ENCODE measurements at places on chromosomes 2 and 18.

DNA sequence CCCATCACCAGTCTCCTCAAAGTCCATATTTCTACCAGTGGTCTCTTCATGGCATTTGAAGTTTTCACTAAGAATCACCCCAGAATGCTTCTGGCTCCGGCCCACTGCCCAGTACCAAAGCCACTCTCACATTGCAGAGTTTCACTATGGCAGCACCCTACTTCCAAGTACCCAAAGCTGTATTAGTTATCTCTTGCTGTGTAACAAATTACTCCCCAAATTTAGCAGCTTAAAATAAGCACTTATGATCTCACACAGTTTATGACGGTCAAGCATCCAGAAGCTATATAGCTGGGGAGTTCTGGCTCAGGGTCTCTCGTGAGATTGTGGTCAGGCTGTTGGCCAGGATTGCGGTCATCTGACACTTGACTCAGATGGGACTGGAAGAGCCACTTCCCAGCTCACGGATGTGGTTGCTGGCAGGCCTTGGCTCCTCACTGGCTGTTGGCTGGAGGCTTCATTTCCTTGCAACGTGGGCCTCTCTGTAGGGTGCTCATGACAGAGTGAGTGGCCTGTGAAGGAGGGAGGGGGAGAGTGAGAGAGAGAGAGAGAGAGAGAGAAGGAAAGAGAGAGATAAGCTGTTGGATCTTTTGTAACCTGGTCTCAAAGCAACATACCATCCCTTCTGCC, 189.5 kb downstream of the CTIF start:
- DNase-seq, result no peak

DNA sequence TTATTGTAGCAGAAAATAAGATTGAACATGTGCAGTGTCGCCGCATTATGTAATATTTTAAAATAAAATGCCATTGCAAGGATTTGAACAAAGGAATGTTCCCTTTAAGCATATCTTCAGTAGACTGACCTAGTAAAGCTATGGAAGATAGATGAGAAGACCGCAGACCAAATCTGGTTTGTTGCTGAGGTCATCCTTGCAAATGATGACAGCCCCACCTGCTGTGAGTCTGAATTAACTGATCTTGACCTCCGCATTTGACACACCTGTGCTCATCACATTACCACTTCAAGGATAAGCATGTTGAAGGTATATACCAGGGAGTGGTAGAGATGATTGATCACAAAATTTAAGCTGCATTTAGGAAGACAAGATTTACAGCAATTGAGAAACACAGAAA, 96.2 kb downstream of the NYAP2 start:
- DNase-seq, result no peak

GRCh38 chr2:201928363-201928762, 105.3 kb upstream of the FZD7 start:
- no peak for DNase-seq

DNA sequence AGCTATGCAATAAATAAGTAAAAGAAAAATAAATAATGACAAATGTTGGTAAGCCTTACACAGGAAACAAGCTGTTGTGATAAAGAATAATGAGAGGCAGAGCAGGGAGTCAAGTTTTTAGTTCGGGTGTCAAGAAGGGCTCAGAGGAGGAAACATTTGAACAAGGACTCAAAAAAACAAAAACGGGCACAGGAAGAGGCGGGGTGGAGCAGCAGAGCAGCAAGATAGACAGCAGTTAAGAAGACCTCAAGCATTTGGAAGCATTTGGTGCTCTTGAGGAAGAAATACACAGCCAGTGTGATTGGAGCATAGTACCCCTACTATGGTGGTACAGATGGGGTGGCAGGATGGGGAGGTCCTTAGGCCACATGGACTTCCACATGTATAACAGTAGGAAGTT, 2.8 kb downstream of the TMEM169 start:
- no peak for DNase-seq

DNA sequence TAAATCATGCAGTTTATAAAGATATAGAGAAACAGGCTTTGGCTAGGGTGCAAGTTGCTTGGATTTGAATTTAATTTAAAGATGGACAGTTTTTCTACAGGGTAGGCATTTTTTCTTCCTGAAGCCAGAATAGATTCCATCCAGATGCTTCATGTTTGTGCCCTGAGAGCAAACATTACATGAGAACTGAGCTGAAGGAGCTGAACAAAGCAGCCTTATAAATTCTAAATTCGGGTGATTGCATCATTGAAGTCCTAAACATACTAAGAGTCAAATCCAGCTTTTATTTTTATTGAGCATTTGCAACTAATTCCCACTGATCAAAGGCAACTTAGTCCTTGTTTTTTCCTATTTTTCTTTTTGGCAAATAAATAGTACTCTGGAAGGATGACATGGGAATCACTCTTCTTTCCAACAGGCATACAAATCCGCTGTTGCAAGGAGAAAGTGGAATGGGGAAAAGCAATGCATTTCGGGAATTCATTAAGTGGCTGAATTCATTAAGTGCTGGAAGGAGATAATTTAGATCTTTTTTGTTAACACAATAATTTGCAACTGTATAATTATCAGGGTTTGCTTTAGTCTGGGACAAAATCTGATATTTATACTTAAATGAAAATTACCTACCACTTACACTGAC, 828.0 kb downstream of the SLC4A3 start:
- DNase-seq, result no peak

GRCh38 chr18:2884706-2885285, 38.0 kb downstream of the EMILIN2 start:
- DNase-seq, result no peak

DNA sequence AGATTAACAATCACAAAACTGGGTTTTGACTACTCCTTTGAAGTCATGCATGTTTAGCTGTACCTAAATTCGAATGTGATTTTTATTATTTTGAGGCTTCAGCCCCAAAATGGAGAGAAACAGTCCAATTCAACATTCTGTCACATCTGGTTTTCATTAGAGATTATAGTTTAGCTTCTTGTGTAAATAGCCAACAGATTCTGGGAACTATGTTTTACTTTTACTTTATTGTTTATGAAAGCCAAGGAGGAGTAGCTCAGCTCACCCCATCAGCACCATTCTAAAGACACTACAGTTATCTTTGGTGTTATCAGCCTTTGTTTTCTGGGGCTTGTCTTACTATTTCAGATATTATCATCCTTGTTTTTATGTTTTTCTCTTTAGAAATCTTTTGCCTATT, 465.0 kb upstream of the CWC22 start:
- DNase-seq, result no peak

- no peak for DNase-seq
Measured at GRCh38 chr2:212157012-212157411, 381.6 kb downstream of the ERBB4 start.

DNA sequence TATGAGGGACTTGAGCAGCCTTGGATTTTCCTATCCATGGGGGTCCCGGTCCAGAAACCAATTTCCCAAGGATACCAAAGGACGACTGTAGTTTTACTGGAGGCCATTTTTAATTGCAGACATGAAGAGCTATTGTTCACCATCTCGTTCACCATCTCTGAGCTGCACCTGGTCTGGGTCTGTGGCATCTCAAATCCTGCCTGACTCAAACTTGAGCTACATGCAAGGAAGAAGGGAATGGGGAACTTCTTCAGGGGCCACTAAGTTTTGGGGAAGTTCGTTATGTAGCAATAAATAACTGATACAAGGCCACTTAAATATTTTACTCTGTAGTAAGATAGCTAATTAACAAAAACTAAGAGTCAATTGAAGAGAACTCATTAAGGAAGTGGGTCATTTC, 2.1 kb upstream of the SMCHD1 start:
- DNase-seq, result no peak

DNA sequence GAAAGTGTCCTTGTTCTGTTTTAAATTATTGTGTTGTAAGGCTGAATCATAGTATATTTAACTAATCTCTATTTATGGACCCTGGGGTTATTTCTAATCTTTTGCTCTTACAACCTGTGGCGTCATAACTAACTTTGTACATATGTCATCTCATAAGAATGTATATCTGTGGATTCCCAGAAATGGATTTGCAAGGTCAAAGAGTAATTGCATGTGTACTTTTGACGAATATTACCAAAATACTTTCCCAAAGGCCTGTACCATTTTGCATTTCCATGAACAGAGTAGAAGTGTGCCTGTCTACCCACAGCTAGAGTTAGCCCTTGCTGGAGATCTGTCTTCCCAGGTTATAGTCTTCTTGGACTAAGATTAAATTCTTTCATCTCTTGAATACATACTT, 42.8 kb downstream of the SEMA4F start:
- DNase-seq, result no peak

DNA sequence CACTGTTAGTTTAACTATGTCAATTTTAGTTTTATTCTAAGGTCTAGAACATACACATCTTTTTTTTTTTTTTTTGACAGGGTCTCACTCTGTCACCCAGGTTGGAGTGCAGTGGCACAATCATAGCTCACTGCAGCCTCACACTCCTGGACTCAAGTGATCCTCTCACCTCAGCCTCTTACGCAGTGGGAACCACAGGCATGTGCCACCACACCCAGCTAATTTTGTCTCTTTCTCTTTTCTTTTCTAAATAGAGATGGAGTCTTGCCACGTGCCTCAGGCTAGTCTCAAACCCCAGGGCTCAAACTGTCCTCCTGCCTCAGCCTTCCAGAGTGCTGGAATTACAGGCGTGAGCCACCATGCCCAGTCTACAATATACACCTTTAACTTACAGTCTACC, 69.5 kb upstream of the CHRNA1 start:
- no peak for DNase-seq

DNA sequence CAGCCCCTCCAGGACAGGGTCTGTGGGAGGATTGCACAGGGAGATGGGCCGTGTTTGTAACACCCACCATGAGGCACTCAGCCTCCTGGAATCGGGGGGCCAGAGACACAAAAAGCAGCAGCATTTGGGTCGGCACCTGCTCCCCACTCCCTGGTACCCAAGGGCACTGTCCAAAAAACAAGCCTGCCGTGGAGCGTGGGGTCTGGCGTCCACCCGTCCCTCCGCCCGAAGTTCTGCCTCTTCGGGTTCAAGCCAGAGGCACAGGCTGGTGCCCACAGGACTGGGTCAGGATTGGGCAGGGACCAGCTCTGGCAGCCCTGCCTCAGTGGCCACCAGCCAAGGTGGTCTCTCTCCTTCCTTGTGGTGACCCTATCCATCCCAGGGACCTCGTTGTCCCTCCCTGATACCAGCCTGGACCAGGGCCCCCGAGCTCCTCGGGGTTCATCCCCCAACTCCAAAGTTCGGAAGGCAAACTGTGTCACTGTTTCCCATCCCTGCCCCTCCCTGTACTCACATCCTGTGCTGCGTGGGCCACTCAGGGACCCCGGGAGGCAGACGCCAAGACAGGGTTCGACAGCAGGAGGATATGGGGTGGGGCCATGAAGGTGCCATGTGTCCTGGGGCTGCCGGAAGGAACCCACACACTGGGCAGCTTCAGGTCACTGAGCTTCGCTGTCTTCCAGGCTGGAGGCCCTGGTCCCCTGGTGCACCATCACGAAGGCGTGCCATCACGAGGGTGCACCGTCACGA, 126.0 kb upstream of the HDAC4 start:
- no peak for DNase-seq

DNA sequence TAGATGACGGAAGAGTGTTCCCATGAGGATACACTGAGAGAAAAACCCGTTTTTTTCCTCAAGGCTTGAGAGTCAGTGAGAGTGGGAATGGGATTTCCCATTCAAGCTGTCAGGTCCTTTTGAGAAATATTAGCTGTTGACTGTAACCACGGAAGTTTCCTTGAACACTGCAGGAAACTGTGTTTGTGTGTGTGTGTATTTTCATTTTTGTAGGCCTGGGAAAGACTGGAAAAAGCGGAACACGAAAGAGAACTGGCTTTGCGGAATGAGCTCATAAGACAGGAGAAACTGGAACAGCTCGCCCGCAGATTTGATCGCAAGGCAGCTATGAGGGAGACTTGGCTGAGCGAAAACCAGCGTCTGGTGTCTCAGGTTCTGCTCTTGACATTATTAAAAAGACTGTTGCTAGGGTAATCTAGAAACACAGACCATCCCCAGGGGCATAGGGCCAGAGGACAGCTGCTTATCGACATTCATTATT, 98.8 kb upstream of the EML6 start:
- DNase-seq, result no peak

DNA sequence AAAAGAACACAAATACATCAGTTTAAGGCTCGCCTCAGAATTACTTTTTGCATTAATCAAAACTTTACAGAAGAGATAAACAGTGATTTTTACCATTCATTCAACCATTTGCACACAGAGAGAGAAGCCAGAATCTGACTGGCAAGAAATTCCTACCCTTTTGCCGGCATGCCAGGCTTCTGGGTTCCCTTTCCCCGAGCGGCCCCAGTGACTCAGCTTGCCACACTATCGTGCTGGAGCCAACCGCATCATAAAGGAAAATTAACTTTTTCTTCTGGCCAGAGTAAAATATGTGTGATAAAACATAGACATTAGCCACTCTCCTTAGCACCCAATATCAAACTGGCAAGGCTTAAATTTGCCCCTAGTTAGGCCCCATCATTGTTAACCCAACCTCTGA, 61.8 kb upstream of the IKZF2 start:
- DNase-seq, result no peak

- no peak for DNase-seq
Measured at GRCh38 chr2:203804070-203804469, 63.5 kb upstream of the CTLA4 start.

- no peak for DNase-seq
Measured at GRCh38 chr2:216694826-216695217, 527 bp downstream of the IGFBP5 start.

- DNase-seq, result peak; percentile 23
Measured at GRCh38 chr2:10332402-10333246, 29.9 kb downstream of the HPCAL1 start.

DNA sequence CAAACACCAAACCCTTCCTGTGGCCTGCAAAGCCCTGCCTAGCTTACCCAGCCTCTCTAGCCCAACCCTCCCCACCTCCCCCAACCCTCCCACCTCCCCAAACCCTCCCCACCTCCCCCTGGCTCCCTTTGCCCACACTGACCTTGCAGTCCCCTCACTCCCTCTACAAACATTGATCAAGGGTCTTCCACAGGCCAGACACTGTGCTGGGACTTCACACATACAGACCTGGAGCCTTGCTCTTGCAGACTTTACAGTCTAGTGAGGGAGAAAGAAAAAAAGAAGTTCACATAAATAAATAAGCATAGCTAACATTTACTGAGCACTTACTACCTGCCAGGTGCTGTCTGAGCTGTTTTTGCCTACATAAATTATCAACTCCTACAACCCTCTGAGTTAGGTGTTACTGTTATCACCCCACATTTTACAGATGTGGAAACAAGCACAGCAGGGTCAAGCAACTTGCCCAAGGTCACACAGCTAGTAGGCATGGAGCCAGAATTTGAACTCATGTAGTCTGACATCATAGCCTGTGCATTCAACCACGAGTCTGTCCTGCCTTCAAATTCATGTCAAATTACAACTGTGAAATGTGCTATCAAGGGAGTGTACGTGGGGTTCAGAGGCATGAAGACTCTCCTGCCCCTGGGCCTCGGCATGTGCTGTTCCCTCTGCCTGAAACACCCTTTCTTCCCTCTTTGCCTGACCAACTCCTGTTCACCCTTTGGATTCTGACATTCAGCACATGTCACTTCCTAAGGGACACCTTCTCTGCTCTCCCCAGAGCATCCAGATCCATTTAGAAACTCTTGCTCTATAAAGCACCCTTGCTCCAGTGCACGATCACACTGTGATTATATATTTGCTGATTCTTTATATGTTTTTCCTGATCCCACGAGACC, 209.9 kb downstream of the TNS1 start:
- DNase-seq, result no peak

- no peak for DNase-seq
Measured at GRCh38 chr2:157488877-157489276, 45.0 kb upstream of the CYTIP start.

All from stimulated activated CD4-positive, alpha-beta T cell treated with anti-CD3 and anti-CD28 coated beads, Interleukin-1b, Interleukin-23, amount 100 ng/mL, for 4 hours (primary cell).